Left lung (tissue), 14 donors: ENCODE measurements at places on chromosomes 13 and 19. TPM values are rescaled to one million over a fixed set of nuclear protein-coding genes. Genes with fewer than 3 reads are reported as not detected.
A peak's percentile ranks its signal among the peaks of the same experiment; 100 is the strongest.

SYCN gene
- not detected for total RNA-seq

ITGBL1 gene
- 50.0 TPM for total RNA-seq

NCCRP1 gene
- not detected for total RNA-seq

DNA sequence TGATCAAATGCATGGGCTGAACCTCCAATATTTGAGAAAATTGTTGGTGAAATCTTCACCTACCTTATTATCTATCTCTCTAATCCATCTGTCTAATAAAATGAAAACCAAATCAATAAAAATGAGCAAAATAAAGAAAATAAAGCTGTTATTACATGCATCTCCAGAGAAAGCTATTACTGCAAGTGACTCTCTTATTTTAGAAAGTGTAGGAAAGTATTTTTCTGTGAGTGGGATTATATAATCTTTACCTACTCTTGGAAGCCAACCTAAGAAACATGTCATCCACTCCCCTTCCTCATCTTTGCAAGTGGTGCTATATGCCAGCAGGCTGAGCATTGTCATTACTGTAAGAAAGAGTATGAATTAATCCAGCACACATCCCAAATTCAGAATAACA is 191.5 kb upstream of the RFC3 start:
- DNase-seq, result no peak

DNA sequence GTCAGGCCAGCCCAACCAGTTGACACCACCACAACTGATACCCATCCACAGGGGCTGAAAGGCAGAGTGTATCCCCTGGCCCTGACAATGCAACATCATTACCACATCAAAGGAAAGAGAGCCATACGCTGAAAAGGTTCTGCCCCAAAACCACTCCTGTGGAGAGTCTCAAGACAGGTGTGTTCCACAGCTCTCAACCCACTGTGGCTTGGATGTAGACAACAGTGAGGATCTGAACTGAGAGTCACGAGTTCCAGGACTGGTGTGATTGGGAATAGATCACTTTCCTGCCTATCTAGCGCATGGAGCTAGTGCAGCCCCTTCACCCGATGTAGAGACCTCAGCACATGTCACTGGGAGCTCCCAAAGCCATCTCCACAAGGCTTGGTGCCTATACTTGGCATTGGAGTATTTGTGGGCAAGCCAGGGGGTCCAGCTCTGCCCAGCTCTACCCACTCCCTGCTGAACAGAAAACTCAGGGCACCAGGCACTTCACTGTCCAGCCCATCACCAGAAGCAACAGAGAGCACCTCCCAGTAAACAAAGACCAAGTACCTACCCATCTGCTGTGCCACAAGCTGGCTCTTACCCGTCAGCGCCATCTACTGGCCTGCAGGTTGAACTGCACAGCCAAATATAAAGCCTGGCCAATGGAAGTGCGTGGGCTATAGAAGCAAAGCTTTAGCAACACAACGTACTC is 579.5 kb downstream of the UQCRFS1 start:
- peak; percentile 9 for DNase-seq
